ENCODE measurements at places on chromosomes 4 and X. TPM values are rescaled to one million over a fixed set of nuclear protein-coding genes. Genes with fewer than 3 reads are reported as not detected.

DNA sequence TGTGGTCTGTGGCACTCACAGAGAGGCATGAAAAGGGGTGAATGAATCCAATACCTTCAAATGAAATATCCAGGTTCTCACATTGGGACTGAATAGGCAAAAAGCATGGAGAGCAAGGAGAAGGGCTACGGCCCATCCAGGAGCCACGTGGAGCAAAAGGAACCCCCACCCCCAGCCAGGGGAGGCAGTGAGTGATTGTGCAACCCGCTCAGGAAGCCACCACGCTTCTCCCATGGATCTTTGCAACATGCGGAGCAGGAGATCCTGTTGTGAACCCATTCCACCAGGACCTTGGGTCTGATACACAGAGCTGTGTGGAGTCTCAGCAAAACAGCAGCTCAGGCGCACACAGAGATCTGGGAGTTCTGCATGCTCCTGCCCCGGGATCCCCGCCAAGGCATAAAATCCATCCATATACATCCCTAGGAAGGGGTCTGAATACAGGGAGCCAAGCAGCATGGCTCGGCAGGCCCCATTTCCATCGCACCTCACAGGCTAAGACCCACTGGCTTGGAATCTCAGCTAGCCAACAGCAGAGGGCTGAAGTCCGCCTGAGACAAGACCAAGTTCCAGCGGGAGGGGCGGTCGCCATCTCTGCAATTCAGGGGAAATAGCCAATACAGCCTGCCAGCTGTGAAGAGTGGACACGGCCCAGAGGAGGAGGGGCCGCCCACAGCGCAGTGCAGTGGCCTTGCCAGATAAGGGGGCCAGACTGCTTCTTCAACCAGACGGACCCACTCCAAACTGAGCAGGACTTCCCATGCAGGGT is 80.2 kb downstream of the FGF16 start:
- no peak for DNase-seq

DNA sequence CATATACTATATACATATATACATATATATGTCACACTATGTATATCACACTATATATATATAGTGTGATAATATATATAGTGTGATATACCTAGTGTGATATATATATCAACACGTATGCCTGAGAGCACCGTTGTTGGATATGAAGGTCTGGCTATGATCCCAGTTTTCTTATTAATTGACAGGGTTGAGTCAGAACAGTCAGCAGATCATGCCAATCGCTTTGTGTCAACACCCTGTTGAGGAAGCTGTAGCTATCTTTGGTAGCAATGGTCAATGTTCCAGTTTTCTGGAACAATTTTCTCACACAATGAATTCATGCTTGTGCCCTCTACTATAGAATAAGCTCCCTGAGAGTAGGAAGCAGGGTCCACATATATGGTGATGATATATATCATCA is 496.0 kb upstream of the AGA start:
- no peak for DNase-seq

DNA sequence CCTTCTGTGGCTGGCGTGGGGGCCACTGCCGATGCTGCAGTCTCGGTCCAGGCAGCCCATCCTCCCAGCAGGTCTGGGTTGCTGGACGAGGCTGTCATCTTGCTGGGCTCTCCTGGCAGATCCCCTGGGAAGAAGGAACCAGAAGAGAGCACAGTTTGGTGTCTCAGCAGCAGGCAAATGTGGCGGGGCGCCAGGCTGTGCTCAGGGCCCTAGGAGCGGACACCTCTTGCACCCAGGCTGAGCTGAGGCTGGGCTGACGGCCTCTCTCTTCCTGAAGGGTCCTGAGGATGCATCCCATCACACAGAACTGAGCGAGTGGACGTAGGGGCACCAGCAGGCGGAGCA is 39.2 kb upstream of the CPLX1 start:
- DNase-seq, result no peak

DNA sequence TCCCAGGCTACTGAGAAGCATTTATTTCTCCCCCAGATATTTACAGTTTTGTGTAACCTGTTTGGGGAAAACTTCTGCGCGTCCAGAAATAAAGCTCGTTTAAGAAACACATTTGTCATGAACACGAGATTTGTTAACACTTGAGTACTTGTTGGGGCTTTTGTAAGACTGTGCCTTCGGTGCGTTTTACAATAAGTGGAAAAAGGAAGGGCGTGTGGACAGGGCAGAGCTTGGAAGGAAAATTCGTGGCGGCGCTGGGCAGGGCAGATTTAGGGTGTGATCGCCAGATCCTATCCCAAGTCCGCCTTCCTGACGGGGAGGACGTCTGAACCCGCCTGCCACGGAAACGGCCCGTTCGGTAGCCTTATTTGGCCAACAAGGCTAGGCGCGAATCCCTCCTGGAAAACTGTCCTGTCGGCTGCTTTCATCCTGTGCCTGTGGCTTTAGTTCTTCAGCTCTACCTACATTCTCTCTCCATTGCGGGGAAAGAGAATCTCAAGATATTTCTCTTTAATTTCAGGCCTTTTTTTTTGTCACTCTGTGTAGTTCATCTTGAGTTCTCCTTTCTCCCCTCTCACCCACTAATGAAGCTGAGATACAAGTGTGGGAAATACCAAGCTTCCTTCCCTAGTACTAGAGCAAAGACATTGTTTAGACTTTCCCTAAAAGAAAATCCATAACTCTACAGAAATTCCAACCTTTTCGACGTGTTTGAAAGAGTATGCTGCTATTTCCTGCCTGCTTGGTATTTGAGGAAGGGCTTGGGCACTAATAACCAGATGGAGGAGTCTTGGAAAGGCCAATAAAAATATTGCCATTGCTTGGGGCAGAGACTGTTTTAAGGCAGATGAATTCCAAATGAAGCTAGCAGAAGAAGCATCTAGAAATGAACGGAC is 982 bp downstream of the PDLIM5 start:
- peak; percentile 81 for DNase-seq

PDZD11 gene
- polyA plus RNA-seq, result 47.0 TPM

GRCh38 chrX:14930663-14931062 is 57.4 kb downstream of the MOSPD2 start:
- peak; percentile 7 for DNase-seq

GRCh38 chr4:176778063-176778462 is 14.7 kb downstream of the VEGFC start:
- no peak for DNase-seq

DNA sequence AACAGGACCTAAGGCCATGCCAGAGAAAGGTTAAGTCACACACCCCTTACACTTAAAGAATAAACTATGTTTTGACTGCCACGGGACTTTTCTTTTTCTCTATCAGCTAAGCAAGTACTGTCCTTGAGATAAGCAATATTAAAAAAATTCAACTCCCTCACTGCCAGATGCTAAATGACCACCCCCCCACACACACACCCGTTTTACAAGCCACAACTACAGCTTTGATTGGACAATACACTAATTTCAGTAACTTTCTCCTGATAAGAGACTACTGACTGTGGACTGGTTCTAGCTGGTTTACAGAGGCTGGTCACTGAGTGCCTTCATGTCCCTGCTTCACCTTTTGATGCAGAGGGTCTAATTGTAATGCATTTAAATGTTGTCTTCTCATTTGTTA is 63.9 kb upstream of the HOPX start:
- no peak for DNase-seq

DNA sequence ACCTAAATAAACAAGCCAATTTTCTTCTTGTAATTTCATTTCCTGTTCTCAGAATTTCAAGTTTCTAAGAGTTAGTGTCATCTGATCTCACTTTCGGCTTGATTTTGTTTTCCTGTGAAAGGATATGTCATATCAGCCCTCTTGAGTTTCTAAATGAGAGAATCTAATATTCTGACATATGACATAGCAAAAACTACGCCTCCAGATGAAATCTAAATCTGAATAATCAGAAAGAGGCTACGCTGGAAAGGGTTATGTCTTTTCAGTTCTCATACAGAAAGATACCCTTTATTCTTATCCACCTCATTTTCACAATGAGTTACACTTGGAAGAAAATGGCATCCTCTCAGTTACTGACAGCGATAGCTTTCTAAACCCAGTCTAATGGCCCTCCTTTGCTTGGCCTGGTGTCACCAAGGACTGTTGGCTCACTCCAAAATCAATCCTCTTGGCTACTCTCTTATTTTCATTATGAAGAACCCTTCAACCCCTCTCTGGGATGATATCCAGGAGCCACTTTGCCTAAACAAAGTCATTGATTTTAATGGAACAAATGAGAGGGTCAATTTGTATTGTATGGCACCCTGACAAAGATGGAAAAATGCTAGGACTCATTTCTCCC is 65.6 kb downstream of the ASB9 start:
- no peak for DNase-seq

DNA sequence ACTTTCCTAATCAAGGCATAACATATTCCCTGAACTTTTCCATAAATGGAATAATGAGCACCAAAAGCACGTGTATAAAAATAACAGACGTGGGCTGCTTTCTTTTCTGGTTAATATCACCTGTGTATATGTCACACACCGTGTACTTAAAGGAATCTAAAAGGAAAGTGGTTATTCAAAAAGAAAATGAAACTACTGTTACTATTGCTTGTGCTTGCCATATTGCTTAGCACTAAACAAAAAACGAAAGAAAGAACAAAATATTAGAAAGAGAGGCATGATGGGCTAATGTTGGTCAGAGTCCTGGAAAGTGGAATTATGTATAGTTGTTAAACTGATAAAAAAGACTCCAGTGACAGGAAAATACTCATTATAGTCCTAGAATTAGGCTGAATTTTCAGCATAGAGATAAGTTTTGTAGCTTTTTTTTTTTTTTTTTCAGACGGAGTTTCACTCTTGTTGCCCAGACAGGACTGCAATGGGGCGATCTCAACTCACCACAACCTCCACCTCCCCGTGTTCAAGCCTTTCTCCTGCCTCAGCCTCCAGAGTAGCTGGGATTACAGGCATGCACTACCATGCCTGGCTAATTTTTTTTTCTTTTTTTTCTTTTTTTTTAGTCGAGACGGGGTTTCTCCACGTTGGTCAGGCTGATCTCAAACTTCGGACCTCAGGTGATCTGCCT is 123.2 kb downstream of the PABPC4L start:
- no peak for DNase-seq

DNA sequence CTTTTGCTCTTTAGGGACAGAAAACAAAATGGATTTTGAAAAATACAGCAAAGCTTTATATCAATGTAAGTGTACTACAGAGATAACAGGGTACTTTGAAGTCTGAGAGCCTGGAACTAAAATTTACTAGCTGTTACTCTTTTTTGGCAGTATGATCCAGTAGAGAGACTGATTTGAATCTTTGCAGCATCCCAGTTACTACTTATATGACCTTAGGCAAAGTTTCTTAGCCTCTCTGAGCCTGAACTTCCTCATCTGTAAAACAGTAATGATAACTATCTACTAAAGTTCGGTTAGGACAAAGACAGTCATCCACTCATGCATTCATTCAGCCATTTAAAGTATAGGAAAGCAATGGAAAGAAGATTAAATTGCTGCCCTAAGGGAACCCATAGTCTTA is 10.1 kb downstream of the BRWD3 start:
- DNase-seq, result no peak

GRCh38 chr4:94979621-94980020 is 221.9 kb downstream of the BMPR1B start:
- DNase-seq, result no peak

GRCh38 chrX:149497626-149498025 is 7.5 kb downstream of the IDS start:
- no peak for DNase-seq

SERPINA7 gene
- polyA plus RNA-seq, result 456 TPM

DNA sequence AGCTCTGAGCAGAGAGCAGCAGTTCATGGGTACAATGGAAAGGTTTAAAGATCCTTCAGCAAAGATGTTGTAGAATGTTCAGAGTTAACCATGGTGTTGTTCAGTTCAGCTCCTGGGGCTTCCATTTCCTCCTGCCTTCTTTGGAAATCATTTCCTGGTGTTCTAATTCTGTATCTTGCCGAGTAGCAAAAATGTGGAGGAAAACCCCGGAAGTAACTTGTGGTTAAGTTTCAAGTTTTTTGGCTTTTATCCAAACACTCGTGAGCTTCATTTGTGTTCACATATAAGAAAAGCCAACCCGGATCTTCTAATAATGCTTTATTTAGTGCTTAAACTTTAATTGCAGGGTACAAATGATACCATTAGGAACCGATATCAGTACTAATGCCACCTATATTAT is 33.6 kb upstream of the ARX start:
- no peak for DNase-seq

- DNase-seq, result no peak
Observed at GRCh38 chr4:168586926-168587325, 90.1 kb downstream of the PALLD start.

GRCh38 chr4:113637823-113638561 is 123.5 kb downstream of the CAMK2D start:
- no peak for DNase-seq

DNA sequence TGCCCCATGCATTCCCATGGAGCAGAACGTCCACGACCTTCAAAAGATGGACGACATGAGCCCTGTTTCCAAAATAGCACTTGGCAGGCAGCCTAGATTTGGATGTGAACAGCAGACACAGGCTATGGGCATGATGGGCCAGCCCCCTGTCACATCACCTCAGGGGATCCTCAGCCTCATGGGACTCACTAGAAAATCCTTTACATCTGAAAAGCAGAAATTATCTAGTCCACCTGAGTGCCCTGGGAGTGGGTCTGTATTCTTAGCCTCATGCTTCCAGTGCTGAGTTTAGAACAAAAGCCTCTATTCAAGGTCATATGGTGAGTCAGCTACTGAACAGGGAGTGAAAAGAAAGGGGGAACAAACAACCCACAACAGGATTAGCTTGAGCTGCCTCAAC is 35.8 kb downstream of the GRIA3 start:
- peak; percentile 11 for DNase-seq

- DNase-seq, result peak; percentile 6
Observed at GRCh38 chr4:69517674-69518073, 22.0 kb upstream of the UGT2B4 start.
